Caki2 (cell line): ENCODE measurements at places on chromosomes 4 and X. TPM values are rescaled to one million over a fixed set of nuclear protein-coding genes. Genes with fewer than 3 reads are reported as not detected.

GRCh38 chr4:88592600-88593448 is 544 bp downstream of the HERC3 start:
- peak; percentile 80 for DNase-seq

GRCh38 chrX:1481636-1482529 is 29.2 kb upstream of the ASMTL start:
- DNase-seq, result peak; percentile 60

DNA sequence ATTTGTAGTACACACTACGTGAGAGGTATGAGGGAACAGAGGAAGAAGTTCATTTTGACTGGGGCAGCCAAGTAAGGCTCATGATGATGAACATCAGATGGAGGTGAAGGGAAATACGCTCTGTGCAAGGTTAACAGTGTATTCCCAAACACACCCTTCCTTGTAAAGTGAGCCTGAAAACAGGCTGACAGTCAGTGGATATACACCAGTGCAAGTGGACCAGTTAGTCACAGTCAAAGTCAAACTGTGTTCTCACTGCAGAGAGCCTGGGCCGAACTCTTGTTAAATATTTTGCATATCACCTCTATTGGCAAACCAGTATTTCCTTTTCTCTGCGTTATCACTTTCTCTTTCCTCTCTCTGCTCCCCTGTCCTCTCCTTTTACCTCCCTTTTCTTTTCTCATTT is 23.4 kb upstream of the RHOH start:
- DNase-seq, result no peak

GRCh38 chrX:154355094-154355775 is 19.2 kb downstream of the FLNA start:
- DNase-seq, result no peak

Gene TBX22
- total RNA-seq, result not detected in 2 replicates

Gene GPR50
- total RNA-seq, result not detected in 2 replicates

DNA sequence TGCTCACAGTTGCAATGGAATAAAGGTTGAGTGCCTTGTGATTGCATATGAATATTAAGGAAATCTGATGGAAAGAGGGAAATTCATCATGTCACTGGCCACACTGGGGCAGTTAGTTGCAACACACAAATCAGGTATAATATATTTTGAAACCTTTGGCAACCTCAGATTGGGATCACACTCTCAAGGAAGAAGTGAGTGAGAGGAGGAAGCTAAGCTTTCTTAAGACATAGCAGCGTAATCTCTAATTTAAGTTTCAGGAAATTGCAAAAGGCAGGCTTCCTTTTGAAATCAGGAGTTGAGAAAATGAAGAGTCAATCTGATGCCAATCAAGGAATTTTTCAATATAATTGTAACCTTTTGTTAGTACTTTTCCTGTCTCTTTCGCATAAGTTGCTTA is 12.3 kb upstream of the CLTRN start:
- no peak for DNase-seq

DNA sequence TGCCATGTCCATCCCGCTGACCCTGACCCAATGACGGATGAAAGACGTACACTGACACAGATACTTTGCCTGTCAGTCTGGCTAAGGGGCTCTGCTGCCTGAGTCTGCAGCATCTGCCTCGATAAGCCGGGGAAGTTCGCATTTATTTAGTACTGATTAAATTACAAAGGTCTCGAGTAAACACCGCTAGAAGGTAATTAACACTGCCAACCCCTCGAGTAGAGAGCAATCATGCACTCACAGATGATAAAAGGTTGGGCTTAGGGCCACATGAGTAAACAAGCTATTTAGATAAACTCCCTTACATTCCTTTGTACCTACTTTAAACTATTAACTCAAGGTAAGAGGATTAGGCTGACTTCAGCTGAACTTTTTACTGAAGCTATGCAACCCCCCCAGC is 16.0 kb upstream of the RBMXL3 start:
- no peak for DNase-seq

GRCh38 chrX:107205770-107206696 is at the start of the genes DNAAF6 and NUP62CL:
DNAAF6 (plus strand) TSS chrX:107206611; CDS start chrX:107212876, 6,265 bp downstream.
NUP62CL (minus strand) TSS chrX:107206433; CDS start chrX:107175146, 31,287 bp downstream.
- peak; percentile 89 for DNase-seq

DNA sequence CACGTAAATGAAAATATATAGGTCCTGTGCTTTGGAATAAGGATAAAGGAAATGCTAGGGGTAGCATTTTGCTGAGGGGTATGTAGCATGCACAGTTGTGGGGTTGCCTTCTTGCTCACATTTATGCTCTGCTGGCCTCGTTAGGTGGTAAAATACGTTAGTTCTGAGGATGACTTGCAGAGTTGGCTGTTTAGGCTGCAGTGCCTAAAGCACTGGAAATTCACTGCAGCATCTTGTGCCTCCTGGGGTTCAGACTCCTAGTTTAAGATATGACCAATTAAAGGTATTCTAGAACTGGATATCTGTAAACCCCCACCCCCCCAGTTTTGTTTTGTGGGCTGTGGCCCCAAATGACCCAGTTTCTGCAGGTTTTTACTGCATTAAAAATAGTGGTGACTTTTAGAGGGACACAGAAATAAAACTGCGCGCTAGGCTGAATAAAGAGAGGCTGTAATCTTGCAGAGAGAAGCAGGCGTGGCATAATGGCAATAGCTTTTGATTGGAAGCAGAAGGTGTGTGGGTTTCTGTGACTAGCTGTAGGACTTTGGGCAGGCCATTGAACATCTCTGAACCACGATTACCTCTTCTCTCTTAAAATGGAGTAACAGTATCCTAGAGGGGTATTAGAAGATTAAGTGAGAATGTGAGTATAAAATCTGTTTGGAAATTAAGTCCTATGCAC is 79.3 kb downstream of the REPS2 start:
- DNase-seq, result no peak

DNA sequence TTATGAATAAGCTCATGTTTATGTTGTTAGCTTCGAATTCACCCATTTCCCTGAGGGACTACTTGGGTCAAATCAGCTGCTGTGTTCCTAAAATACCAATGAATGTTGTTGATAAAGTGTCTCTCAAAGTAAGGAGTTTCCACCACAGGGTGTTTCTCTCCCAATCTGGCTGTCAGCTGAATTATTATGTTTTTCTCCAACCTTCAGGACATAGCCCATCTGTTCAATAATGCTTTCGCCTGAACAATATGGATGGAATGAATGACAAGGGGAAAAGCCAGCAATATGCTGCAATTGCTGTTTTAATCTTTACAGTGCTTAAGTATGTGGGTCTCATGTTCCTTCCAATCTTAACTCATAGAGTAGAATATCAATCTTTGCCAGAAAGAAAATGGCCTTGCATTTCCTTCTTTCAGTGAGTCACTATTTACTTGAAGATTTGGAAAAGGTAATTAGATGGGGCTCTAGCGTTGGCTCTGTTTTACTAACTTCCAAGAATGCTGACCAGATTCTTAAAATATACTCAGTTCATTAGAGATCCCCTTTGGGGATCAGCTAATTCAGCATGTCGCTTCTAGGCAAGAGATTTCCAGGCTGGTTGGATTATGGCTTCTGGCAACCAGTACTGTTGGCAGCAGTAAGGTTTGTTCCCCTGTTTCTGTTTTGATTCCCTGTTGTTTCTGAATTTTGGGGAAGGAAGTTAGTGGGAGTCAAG is 410.5 kb downstream of the PPP3CA start:
- no peak for DNase-seq

Gene PTTG2
- total RNA-seq, result not detected in 2 replicates

GRCh38 chr4:6342530-6343293 is 73.1 kb downstream of the WFS1 start:
- no peak for DNase-seq

DNA sequence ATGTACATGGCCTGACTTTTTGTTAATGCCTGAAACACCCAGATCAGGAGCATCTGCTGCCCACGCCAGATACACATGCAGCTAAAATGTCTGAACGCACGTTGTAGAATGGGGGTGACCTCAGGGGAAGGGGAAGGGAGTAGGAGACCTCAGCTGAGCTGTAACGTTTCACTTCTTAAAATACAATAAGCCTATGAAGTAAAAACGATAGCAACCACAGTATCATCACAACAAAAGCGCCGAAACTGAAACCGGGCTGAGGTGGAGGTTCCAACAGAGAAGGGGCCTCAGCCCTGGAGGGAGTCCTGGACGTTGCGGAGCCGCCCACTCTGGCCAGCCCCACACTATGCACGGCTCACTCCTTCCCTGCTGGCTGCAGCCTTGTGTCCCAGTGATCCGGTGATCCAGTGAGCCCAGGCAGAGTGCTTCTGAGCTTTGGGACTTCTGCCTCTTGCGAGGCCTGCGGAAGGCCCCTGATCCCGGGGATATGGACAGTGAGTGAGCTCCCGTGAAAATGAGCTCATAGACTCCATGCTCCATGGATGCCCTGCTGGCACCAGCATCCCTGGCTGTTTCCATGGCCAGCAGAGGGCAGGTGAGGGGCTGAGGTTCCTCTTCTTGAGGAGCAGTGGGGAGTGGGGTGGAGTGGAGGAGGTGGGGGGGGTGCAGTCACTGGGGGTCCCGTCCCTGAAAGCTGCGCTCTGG is 52.0 kb downstream of the HMX1 start:
- DNase-seq, result no peak

DNA sequence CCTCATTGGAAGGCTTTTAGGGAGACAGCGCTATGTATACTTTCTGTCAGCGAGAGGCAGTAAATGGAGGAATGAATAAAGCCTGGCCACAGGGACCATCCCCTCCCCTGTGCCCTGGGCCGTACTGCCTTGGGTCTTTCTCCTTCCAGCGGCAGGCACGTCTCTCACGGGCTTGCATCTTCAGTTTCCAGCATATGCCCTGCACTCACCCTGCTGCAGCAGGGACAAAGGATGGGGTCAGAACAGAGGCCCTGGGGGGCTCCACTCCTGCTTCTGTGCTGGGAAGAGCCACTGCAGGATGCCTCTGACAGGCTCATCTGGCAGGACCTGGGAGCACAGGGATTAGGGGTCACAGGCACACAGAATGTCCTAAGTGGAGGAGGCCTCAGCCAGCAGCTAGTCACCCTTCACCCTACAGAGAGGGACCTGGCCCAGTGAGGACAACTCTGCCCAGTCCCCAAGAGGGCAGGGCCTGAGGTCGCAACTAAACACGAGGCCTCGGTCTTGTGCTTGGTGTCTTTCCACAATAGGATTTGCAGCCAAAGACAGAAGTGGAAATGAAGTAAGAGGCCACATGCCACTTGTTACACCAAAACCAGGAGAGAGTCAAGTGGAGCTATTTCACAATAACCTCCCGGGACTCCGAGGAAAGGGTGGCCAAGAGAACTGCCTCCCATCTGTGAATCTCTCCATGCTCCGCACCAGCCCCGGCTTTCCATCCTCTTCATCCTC is 150.8 kb downstream of the AFAP1 start:
- no peak for DNase-seq

DNA sequence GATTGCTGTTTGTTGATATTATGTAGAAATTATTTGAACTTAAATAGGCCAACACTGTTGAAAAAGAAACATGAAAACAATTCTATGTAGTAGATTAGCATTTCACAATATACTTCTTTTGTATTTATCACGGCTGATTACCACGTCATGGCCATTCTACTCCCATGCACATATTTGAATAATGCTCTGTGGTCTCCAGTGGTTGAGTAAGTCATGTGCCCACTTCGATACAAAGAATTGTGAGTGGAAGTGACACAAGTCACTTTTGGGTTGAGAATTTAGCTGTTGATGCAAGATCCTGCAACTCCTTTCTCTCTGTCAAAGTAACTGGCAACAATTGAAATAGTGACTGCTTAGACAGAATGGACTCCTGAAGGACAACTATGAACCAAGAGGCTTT is 6.7 kb upstream of the FSTL5 start:
- DNase-seq, result no peak

DNA sequence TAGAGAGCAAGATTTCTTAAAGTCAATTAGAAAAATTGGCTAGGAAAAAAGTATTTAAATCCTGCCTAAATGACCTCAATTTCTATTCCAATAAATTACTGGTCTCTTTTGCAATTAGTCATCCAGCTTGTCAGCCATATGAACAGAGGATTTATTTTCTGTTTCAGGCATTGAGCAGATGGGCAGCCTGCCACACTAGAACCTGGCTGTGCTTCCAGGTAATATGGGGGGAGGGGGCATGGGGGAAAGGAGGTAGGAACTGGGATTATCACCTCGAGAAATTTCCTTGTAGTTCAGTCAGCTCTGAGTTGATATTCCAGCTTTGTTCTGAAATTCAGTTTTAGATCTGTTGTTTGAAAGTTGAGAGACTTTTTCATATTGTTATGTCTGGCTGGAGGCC is 206.3 kb upstream of the LCORL start:
- DNase-seq, result no peak

Gene RAB41
- total RNA-seq, result not detected in 2 replicates

Gene NWD2
- not detected in 2 replicates for total RNA-seq

GRCh38 chr4:173536808-173537429 is 6.9 kb upstream of the HAND2 start:
- DNase-seq, result no peak

Gene SPATA4
- not detected in 2 replicates for total RNA-seq

DNA sequence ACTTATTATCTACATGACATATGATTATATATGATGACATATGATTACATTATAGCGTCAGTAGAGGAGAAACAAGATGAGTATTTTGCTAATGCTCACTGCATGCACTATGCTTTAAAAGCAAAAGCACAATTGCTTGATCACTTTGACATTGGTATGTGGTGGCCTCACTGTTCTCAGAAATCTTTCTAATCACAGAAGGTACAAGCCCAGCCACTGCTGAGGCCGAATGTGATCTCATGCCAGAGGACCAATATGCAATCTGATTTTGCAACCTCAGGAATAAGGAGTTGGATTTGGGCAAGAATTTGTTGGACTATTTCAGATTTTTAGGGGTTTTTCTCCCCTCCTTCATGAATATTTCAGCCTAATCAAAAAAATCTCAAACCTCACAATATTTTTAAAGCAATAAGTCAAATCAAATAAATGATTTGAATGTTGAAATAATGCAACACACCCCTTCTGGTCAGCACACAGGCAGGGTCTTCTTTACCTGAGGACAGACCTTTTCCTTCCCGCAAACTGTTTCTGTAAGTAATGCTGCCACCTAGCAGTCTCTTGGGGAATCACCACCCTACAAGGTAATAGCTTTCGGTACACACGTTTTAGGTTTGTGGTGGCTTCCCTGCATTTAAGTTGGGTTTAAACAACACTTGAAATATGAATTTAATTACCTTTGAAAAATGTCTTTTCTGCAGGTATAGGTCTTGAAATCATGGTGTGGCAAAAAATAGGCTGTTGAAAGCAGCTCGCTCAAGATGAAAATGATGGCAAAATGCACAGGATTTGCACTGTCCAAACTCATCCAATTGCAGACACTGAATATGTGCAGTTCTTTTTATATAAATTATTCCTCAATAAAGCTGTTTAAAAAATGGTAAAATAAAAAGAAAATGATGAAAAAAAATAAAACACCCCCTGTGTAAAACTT is 4.8 kb upstream of the CXCL13 start:
- DNase-seq, result peak; percentile 22

DNA sequence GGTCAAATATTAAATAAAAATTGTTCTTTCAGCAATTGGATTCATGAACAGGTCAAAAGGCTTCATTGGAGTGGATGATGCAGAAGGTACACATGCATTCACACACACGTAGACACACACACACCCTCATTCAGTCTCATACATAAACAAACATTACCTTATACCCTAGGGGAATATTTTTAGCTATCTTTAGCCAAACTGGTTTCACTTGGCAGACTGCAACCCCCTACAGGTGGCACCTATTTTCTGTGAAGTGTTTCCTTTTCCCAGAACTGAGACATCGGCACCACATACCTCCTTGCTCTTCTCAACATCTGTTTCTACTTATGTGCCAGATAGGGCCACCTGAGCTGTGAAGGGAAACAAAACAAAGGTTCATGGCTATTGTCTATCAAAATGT is 18.5 kb upstream of the KDR start:
- DNase-seq, result no peak

GRCh38 chr4:738781-739280 is 33.2 kb downstream of the PCGF3 start:
- no peak for DNase-seq
